ENCODE measurements at places on chromosomes 11 and 22.

DNA sequence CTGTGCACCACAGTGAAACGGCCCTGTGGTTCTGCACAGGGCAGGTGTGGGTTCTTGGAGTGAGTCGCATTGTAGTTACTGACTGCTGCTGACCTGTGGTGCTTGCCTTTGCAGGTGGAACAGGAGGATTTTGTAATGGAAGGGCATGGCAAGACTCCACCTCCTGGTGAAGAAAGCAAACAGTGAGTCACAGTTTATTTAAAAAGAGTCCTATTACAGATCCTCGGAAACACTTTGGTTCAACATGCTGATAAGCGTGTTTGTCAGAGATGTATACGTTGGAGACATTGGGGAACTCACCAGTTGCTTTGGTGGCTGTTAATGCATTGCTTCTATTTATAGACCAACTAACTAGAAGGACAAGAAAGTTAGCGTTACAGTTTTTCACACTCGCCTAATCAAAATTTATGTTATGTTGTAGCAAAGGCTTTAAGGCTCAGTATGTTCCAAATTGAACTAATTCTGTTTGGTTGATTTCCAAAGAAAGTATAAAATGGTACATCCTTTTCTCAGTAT lies 21.7 kb upstream of the TNRC6B start:
- DNase-seq, result peak; percentile 87

DNA sequence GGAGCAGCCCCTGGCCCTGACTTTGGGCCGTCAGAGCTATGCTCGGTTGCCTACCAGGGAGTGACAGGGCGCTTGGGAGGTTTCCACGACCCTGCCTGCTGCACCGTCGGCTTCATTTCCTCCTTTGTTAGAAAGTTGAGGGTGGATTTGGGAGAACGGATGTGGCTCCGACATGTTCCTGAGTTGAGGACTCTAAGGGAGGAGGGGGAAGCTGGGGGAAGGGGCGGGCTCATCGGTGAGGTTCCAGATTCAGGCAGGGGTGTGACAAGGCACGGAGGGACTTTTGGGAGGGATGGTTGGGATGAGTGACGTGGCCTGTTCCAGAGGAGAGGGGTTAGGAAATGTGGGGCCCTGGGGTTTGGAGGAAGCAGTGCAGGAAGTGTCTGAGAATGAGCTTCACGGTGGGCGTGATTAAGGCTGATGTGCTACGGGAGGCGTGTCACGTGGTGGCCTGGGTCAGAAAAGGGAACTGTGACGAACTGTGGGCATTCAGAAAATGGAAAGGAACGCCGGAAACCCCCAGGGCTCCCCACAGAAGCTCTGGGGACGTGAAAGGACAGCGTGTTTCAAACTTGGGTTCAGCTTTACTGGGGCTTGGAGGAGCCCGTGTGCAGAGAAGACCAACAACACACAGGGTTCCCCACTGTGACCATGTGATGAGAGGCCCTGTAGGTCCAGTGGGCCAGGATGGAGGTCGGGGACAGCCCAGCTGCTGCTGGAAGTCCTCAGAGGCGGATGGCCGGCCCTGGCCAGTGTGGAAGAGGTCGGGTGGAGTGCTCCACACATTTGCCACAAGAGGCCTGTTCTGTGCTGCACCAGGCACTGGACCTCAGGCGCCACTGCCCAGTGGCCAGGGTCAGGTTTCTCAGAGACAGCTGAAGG lies 2.8 kb downstream of the PARVB start:
- peak; percentile 67 for DNase-seq

GRCh38 chr11:14764579-14765527 lies 121.2 kb downstream of the PDE3B start:
- DNase-seq, result peak; percentile 76

DNA sequence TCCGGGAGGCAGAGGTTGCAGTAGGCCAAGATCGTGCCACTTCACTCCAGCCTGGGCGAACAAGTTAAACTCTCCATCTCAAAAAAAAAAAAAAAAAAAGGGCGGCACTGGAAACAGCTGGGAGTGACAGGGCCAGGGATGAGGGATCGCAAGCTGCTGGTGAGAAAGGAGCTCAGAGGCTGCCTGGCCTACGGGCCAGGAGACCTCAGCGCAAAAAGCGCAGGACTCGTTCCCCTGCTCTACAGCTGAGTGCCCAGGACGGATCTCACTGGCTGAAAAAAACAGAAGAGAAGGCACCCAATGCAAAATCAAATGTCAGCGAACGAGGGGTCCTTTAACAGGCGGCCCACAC lies 650 bp upstream of the NUP50 start:
- peak; percentile 56 for DNase-seq

DNA sequence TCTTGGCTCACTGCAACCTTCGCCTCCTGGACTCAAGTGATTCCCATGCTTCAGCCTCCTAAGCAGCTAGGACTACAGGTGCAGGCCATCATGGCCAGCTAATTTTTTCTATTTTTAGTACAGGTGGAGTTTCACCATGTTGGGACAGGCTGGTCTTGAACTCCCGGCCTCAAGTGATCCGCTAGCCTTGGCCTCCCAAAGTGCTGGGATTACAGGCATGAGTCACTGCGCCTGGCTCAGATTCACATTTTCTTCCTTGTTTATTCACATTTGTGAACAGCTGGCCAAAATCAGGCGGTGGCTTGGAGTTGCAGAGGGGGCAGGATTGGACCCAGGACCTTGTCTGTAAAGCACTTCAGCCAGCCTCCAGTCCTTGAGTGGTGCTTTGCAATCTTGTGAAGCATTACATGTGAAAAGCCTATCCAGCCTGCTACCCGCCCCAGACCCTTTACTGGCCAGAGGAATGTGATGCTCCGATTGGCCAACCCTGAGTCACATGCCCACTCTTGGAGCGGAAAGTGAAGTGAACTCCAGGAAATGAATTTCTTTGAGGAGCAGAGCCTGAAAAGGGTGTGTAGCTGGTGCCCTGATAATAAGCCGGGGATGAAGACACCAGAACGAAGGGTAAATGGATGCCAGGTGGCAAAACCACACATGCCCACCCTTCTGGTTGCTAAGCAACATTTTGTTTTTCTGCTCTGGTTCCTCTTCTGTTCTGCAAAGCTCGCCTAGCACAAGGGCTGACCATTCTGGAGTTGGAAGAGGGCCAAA lies 62.6 kb upstream of the PTPRJ start:
- DNase-seq, result peak; percentile 100

GRCh38 chr22:21797444-21798221 lies 62.0 kb upstream of the YPEL1 start:
- DNase-seq, result peak; percentile 59

- no peak for DNase-seq
These were observed 17.2 kb upstream of the OR5B21 start for GRCh38 chr11:58525037-58525614.

DNA sequence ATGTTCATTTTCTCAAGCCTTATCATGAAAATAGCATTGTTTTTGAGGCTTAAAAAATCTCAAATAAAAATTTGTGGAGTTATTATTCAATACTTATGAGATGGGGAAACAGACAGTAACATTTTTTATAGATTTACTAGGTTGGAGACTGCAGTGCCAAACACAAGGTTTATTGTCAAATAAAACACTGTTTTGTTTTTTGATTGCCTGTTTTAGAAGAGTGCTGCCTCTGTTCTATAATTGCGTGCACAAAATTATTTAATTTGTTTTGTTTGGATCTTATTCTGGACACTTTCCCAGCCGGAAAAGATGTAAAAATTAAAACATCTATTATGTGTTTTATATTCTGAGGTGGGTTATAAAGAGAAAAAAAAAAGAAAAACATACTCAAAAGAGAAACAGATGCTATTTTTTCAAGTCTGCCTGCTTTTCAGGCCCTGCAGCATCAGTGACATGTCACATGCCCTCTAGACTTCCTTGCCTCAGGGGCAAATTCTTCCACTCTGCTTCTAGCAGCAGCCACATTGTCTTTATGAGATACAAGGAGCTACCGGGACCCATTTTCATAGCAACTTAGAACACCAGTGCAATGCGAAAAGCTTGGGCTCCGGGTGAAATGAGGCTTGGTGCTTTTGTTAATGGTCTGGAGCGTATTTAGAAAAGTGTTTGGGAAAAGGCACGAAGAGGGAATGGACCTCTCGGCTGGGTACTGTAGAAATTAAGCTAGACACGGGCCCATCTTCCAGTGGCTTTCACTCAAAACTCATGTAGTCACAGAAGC lies 77.5 kb downstream of the EFCAB6 start:
- DNase-seq, result no peak

DNA sequence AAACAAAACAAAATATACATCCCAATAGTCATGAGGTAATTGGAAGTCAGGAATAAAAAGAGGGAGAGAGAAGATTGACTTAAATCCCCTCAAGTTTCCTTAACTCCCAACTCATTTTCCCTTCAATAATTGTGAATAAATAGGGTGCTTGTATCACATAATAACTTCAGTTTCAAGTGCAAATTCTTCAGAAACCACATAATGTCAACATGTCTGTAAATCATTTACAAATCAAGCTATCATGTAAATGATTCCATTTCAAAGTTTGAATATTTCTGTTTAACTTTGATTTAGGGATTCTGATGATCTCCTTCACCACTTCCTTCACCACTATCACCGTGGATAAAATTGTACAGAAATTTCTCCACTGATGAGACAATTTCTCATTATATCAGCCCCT lies 23.2 kb downstream of the CASP5 start:
- DNase-seq, result peak; percentile 22

DNA sequence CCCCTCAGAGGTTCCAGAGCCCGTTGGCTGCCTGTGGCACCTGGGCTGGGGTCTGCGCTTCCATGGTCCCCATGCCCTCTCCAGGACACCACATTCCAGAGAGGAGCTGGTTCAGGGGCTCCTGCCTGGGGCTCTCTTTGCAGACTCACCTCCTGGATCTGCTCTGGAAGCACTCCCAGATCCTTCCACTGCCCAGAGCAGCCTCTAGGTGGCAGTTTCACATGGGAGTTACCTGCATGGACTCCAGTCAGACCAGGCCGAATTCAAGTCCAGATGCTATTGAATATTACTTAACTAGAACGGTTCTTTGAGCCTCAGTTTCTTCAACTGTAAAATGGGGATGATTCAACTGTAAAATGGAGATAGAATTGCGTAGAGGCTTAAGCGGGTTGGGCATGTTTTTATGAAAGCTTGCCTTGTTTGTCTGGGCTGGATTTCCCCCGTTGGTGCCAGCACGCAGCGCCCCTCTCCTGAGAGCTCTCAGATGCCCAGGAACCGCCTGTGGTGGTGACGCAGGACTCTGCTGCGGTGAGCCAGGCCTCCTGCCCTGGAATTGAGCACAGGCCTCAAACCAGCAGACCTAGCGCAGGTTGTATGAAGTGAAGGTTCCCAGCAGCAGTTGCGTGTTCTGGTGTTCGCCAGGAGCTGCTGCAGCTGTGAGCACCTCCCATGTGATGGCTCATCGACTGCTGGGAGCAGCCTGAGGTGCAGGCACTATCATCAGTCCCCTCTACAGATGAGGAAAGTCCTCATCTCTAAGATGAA lies 44.2 kb downstream of the LMO1 start:
- peak; percentile 69 for DNase-seq

DNA sequence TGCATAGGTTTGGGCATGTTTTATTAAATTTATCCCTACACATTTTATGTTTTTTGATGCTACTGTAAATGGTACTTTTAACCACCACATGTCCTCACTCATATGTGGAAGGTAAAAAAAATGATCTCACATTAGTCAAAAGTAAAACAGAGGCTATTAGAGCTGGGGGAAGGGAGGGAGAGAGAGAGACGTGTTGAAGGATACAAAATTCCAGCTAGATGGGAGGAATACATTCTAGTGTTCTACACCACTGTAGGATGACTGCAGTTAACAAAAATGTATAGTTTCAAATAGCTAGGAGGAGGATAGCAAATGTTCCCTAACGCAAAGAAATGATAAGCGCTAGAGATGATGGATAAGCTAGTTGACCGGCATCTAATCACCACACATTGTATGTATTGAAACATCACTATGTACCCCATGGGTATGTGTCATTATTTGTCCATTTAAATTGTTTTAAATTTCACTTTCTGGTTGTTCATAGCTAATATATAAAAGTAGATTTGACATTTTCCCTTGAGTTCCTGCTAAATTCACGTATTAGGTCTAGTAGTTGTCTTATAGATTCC lies 9.9 kb upstream of the GNB1L start:
- no peak for DNase-seq

GRCh38 chr11:57427727-57428082 lies 784 bp upstream of the SLC43A3 start:
- DNase-seq, result no peak

DNA sequence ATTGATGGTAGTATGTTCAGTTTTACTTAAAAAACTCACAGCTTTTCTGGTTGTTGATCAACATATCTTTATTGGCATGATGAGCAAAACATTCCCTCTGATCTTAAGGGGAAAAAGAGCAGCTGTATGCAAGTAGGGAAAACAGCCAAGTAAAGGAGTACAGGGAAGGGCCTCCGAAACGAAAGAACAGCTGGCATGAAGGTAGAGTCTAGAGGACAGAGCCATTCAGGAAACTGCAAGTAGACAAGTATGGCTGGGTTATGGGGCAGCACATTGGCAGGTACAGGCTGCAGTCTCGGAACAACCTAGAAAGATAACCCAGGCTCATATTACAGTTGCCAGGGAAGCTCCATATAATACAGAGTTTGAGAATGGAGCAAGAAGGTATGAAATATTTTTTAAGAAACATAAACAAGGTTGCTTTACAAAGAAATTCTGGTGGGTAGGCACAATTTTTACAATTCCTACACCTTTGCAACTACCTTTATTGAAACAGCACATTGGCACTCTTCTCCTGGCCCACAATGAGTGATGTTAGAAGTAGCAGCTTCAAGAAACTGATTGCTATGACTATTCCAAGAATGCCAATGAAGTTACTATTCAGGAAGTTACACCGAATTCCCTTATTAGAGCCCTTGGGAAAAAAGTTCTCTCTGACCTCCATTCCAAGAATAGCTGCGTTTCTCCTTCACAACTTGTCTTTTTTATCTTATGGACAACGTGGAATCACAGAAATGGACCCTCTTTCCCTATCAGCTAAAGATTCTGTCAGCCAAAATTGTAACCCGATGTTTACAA lies 45.2 kb downstream of the LGR4 start:
- DNase-seq, result peak; percentile 15

- no peak for DNase-seq
These were observed 32.0 kb upstream of the NUP50 start for GRCh38 chr22:45131749-45132148.

- DNase-seq, result peak; percentile 13
These were observed 38.4 kb downstream of the TOLLIP start for GRCh38 chr11:1271002-1271401.

GRCh38 chr11:10441652-10442503 lies 13.2 kb upstream of the AMPD3 start:
- no peak for DNase-seq

GRCh38 chr11:94806014-94806413 lies 37.9 kb downstream of the AMOTL1 start:
- peak; percentile 39 for DNase-seq

- DNase-seq, result no peak
These were observed 118.1 kb downstream of the ETS1 start for GRCh38 chr11:128469220-128469619.

GRCh38 chr11:87338046-87338639 lies 300.4 kb downstream of the TMEM135 start:
- DNase-seq, result no peak

DNA sequence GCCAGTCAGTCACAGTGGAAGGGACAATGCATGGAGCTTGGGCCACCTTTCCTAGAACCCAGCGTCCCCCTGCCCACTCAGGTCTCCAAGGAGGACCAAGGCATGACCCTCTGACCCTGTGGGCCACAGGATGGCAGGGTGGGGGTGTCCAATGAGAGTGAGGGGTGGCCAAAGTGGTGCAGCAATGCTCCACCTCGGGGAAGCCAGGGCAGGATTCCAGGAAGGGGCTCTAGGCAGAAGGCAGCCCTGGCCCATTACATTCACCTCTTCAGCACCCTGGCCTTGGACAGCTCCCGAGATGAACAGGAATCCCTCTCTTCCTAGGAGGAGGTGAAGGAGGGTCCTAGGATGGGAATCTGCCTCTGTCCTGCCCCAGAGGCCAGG lies 597.5 kb downstream of the BRD1 start:
- DNase-seq, result no peak
